ENCODE measurements at places on chromosomes 6 and 20.
A peak's percentile ranks its signal among the peaks of the same experiment; 100 is the strongest.

- DNase-seq = no peak
Measured at GRCh38 chr6:23563323-23563722, 562.7 kb upstream of the NRSN1 start.

GRCh38 chr6:163867518-163868292, 453.2 kb downstream of the QKI start:
- no peak for DNase-seq

- DNase-seq = peak; percentile 44
Measured at GRCh38 chr20:57346477-57346876, 4.6 kb upstream of the RAE1 start.

DNA sequence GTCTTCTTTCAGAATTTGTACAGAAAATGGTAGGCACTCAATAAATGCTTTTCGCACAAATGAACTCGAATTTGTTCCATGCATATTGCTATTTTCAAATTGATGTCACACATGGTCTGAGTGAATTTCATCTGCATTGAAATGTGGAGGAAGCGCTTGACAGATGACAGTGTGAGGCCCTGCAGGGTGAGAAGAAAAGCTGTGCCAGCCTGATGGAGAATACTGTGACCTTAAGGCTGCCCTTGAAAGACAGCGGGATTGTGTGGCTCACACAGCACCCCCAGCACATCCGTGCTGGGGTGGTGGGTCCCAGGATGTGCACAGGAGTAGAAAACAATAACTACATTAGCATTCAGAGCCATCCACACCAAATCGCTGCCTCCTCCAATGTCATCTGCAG, 14.8 kb upstream of the MCHR2 start:
- DNase-seq = no peak

- DNase-seq = no peak
Measured at GRCh38 chr20:47335251-47336128, 21.0 kb downstream of the ZMYND8 start.

All from fibroblast of skin of left quadriceps (primary cell).